ENCODE measurements at places on chromosomes 2 and 18.

DNA sequence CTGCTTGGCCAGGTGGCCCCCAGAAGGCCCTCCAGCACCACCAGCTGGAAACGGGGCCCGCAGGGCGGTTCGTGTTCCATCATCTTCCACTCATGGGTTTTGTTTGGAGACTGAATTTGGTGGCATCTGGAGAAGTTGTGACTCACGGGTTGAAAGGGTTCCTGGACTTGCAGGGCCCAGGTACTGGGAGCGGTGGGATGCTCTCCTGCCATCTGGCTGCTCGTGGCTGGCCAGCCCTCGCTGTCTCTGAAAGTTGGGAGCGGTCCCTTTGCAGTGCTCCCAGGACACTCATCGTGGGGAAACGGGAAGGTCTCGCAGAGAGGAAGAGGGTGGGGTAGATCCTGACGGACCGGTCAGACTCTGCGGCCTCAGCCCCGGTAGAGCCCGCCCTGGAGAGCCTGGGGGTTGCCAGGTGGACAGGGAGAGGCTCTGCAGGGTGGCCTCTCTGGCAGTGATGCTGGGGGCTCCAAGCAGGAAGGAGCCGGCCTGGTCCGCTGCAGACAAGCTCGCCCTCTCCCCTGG is 47.5 kb downstream of the TWIST2 start:
- no peak for DNase-seq

DNA sequence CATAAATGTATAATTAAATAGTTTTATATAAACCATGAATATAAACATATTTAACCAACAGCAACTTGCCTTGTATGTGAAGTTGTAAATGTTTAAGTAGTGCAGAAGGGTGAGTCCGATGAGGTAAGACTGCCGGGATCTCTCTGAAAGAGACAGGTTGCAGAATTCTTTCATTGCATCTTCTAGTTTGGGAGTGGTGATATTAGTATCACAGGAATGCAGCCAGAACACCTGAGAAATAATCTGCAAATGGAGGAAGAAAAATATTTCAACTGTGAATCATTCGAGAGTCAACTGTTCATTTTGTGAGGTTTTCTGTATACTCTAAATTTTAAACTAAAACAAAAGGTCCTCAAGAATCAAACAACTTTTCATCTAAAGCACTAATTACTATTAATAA is 123.0 kb downstream of the ABCA12 start:
- no peak for DNase-seq

GRCh38 chr2:207363761-207364290 is 165.9 kb upstream of the CREB1 start:
- DNase-seq: no peak

- DNase-seq: no peak
Observed at GRCh38 chr2:2095360-2096093, 235.5 kb downstream of the MYT1L start.

DNA sequence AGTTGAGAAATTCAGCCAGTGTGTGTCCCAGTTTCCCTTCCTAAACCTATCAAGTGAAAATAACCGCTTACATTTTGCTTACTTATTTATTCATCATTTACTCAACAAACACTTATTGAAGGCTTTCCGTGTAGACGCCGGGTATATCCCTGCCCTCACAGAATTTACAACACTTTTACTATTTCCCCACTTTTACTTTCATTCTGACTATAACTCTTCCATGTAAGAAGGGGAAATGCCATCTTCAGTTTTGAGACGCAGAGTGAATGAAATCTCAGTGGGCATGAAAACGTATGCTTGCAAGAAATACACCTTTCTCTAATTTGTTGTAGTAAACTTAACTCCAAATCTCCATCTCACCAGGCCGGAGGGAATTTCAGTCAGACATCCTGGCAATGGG is 251.0 kb upstream of the CHAC2 start:
- no peak for DNase-seq

GRCh38 chr2:20762945-20763683 is 59.8 kb downstream of the LDAH start:
- no peak for DNase-seq

GRCh38 chr2:17976871-17977746 is 98.6 kb downstream of the KCNS3 start:
- DNase-seq: no peak

DNA sequence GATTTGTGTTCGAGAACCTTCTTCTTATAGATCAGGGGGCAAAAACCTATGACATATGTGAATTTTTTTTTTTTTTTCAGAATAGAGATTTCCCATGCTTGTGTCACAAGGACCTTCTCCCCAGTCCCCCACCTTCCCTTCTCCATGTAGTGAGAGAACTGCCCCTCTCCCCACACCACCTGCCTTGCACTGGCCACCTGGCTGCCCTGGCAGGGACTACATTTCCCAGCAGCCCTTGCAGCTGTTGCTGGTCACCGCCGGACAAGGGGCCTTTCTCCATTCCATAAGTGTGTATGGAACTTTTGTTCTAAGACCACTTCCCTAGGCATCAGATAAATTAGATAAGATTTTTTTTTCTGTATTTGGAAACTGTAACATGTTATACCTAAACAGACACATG is 22.2 kb downstream of the MBP start:
- DNase-seq: no peak

DNA sequence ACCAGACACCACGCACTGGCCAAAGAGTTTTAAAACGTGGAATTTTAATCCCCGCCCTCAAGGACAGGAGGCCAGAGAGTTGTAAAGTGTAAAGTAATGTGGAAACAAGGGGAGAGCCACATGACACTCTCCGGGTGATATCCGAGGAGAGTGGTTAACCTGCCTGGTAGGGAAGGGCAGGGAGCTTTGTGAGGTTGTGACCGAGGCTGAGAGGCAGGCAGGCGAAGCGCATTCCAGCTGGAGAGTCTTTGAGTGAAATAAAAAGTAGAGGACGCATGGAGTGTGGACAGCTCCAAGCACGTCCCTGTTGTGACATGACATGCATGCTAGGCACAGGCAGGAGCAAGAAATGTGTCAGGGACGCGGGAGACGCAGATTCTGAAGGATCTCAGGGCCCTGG is 539.5 kb downstream of the RNF144A start:
- DNase-seq: no peak

DNA sequence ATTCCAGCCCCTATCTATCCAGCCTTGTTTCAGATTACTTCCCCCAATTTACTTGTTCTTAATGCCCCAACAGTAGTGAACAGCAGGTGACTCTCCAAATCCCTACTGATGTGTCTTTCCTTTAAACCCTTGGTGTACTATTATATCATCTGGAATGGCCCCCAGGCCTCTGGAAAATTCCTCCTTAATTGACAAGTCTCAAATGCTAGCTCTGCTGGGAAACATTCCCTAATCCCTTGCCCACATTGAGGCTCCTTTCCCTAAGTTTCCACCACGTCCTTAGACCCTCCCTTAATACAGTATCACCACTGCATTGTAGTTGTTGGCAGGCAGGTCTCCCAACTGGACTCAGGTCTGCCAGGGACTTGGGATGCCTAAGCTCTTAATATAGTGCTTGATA is 41.0 kb downstream of the MYO3B start:
- DNase-seq: no peak

GRCh38 chr2:231674587-231675338 is 33.6 kb upstream of the PTMA start:
- peak; percentile 46 for DNase-seq

DNA sequence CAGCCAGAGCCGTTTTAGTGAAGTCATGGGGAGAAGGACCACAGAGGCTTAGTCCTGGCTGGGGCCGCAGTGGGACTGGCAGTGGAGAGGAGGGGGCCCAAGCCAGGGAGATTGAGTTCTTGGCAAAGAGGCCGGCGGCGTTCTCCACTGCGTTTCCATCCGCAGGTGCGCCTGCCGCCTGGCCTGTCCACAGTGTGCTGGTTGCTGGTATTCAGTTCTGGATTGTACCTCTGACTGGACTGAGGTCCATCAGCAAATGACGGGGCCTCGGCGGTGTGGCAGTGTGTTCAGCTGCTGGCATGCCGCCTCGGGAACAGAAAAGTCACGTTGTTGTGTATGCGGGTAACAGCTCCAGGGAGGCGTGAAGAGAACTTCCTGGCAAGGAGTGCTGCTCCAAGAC is 36.8 kb downstream of the LRRFIP1 start:
- DNase-seq: no peak

GRCh38 chr2:225355788-225356187 is 43.7 kb upstream of the NYAP2 start:
- DNase-seq: no peak

DNA sequence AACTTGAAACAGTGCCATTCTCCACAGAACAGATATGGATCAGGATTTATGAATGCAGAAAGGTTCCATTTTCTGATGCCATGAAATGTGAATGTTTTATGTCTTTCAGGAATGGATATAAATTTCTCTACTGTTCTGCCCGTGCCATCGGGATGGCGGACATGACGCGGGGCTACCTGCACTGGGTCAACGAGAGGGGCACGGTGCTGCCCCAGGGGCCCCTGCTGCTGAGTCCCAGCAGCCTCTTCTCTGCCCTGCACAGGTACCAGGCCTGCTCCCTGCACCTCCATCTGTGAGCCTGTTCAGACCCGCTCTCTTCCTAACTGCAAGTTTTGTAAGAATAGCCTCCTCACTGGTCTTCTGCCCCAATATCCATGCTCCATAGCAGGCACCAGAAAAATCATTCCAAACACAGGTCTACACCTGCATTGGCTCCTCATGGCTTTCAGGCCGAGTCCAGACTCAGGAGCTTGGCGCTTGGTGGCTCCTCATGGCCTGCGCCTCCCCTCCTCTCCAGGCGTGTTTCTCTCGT is 68.6 kb downstream of the LPIN1 start:
- DNase-seq: no peak

DNA sequence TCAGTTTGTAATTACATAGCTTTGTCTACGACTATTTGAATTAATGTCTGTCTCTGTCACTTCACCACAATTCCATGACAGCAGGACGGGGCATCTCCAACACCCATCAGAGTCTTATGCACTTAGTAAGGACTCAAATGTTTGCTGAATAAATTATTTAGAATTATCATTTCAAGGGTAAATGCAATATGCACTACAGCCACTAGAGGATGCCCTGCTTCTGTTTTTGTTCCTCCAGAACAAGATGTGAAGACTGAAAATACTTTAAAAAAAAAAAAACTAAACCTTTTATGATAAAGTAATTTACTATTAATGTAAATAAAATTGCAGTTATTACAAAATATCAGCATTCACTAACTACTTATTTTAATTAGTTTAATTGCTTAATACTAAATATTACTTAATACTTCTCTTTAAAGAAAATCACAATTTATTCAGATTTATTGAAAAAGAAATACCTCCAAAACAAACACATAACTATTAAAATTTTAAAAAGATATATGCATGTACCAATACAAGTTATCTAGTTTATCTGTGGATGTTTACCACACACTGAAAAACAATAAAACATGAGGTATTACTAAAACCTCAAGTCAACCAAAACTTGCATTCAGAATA is 3.2 kb downstream of the PIGN start:
- no peak for DNase-seq

DNA sequence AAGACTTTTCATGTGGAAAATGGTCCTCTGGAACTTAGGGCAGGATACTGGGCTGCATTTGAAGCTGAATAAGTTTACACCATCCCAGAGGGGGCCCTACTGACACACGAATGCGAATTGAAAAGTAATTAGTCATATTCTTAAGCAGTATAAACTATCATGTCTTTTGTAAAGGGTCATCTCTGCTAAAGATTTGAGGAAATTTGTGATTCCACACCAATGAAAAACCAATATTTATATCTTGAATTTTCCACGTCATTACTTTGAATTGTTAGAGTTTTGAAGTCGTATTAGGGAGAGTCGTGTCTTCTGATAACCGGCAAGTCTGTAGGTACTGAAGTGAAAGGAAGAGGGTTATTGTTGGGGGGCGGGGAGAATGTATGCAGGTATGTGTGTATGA is 4.1 kb upstream of the OTX1 start:
- DNase-seq: no peak

DNA sequence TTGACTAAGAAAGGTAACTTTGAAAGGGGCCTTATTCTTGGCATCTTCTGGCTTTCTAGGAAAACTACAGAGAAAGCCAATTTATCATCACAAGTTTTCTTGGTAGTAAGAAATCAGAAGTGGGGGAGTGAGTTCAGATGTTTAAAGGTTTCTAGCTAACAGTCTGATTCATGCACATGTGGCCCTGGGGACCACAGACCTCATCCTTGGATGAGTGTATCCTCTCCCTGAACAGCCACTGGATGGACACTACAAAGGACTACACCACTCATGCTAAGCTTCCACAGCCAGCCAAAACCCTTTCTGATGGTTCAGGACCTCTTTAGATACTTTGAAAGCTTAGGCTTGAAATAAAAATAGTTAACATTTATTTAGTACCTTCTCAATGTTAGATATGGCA is 218.3 kb upstream of the STK17B start:
- DNase-seq: no peak

GRCh38 chr2:1777781-1778180 is 33.5 kb upstream of the PXDN start:
- no peak for DNase-seq

GRCh38 chr2:63530704-63531279 is 57.5 kb downstream of the WDPCP start:
- no peak for DNase-seq

GRCh38 chr2:145260081-145260480 is 740.2 kb upstream of the ZEB2 start:
- no peak for DNase-seq

DNA sequence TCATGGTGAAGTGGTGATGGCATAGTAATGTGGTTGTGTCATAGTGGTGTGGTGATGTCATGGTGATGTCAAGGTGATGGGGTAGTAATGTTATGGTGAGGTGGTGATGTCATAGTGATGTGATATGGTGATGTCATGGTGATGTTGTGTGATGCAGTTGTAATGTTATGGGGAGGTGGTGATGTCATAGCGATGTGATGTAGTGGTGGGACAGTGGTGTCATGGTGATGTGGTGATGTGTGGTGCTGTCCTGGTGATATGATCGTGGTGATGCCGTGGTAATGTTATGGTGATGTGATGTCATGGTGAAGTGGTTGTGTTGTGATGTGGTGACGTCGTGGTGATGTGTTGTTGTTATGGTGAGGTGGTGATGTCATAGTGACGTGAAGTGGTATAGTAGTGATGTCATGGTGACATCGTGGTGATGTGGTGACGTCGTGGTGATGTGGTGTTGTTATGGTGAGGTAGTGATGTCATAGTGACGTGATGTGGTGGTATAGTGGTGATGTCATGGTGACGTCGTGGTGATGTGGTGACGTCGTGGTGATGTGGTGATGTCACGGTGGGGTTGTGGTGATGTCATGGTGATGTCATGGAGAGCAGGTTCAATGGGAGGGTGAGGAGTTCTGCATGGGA is 242.7 kb upstream of the MYT1L start:
- no peak for DNase-seq

DNA sequence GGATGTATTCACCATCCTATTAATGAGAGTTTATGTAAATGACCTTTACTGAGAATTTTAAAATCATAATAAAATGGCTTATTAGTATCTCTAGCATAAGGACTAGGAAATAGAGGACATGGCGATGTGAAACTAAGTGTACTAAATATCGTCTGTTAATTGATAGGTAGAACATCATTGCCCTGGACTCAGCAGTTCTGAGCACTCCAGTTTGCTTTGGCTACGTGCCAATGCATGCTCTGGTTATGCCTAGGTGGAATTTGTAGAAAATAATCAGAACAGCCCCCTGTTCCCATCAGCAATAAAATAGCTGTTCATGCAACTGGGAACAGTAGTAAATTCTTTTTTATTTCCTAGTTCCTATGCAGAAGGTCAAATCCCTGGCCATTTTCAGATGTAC is 247.8 kb downstream of the DOK6 start:
- no peak for DNase-seq

All from stimulated activated CD4-positive, alpha-beta T cell treated with anti-CD3 and anti-CD28 coated beads, TNF-alpha, amount 100 ng/mL, for 48 hours (primary cell).